Mesenteric fat pad (tissue), 1 donor: ENCODE measurements at places on chromosomes 7 and 10. TPM values are rescaled to one million over a fixed set of nuclear protein-coding genes. Genes with fewer than 3 reads are reported as not detected.

The KCP gene
- 5.1 TPM for total RNA-seq

The CHAT gene
- total RNA-seq: not detected

The IKZF1 gene
- 22.0 TPM for total RNA-seq

The ZNF786 gene
- total RNA-seq: 3.8 TPM

The CLRN3 gene
- total RNA-seq: 0.29 TPM

The GPR146 gene
- 54.1 TPM for total RNA-seq
